ENCODE measurements at places on chromosomes 1 and 21.

GRCh38 chr1:153841463-153841994 is 66.3 kb downstream of the SLC27A3 start:
- no peak for DNase-seq

DNA sequence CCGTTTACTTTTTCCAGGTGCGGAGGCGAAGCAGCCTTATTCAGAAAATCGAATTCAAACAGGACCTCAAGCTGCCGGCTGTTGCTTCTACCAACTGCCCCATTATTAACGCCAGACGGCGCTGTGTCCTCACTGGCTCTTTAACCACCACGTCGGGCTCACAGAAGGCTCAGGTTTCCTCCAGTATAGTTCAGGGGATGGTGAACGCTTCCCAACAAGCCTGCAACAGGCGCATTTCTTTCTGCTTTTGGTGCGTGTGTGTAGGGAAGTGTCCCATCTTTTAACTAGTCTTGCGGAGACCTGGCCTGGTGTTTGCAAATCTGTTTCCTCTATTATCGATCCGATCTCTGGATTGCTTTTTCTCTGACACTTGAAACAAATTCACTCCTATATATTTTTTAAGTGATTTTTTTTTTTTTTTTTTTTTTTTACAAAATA is 791 bp upstream of the STUM start:
- DNase-seq = peak; percentile 18

DNA sequence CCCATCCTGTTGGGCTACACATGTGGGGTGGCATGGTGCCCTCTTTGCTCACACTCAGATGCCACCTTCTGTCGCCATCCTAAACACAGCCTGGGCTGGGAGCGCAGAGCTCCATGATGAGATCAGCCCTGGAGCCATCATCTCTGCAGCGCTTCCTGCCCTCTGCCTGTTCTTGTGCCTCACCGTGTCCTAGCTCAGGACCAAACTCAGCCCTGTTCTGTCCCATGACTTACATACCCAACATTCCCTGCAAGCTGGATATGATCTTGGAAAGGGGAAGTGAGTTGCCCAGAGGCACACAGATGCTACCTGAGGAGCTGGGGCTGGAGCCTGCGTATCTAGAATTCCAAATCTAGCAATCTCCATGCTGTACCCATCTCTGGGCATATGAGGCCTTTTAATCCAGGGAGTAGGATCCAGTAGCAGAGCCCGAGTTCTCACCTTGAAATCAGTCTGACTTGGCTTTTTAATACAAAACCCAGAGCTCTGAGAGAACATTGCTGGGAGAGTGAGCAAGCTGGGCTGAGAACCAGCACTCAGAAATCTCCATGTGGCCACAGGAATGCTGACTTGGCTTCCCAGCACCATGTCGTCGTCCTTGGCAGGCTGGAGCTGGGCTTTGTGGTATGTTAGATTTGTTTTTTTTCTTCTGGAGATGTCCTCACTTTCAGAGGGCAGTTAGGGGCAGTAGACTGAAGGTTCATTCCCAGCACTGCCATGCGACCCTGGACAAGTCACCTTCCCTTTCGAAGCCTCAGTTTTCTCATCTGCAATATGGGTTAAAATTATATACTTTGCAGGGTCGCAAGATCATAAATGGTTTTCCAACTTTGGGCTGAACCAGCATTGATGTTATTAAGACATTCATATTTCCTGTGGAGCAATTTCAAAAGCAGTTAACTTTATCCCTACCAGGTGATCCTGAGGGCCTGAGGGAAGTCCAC is 2.6 kb downstream of the ALPL start:
- DNase-seq = no peak

GRCh38 chr1:198906739-198907422 is 268.0 kb downstream of the PTPRC start:
- DNase-seq = no peak

GRCh38 chr1:63922848-63923247 is 149.0 kb downstream of the ROR1 start:
- DNase-seq = no peak

- DNase-seq = no peak
Measured at GRCh38 chr1:54604572-54605370, 18.6 kb downstream of the FAM151A start.

DNA sequence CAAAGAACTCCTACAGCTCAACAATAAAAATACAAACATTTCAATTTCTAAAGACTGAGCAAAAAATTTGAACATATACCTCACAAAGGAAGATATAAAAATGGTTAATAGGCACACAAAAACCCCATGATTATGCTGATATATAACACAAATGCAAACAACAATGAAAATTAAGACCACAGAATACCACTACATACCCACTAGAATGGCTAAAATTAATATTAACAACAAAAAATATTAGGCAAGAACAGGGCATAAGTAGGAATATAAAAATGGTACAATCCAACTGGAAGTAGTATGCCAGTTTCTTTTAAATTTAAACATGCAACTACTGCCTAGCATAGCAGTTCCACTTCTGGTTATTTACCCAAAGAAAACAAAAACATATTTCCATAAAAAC is 77.3 kb downstream of the CDC42BPA start:
- no peak for DNase-seq

GRCh38 chr1:154775621-154776605 is 94.2 kb downstream of the KCNN3 start:
- no peak for DNase-seq

DNA sequence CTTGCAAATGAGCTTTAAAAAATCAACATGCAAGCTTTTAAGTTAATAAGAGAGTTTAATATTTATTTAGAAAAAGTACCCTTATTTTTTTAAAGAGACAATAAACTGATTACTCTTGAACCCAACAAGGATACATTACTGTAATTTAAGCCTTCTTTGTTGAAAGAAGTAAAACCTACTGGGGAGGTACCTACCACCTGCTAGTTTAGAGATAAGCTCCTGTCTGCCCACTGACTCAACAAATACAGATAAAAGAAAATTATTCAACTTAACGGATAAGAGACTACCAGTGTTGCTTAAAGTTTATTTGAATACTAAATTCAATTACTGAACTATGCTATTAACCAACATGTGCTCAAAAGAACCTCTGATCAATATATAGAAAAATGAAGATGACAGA is 23.1 kb downstream of the USP24 start:
- DNase-seq = no peak

- DNase-seq = no peak
Measured at GRCh38 chr1:72281637-72282270, 585 bp downstream of the NEGR1 start.
